ENCODE measurements at places on chromosomes 6 and 20.
A peak's percentile ranks its signal among the peaks of the same experiment; 100 is the strongest.

DNA sequence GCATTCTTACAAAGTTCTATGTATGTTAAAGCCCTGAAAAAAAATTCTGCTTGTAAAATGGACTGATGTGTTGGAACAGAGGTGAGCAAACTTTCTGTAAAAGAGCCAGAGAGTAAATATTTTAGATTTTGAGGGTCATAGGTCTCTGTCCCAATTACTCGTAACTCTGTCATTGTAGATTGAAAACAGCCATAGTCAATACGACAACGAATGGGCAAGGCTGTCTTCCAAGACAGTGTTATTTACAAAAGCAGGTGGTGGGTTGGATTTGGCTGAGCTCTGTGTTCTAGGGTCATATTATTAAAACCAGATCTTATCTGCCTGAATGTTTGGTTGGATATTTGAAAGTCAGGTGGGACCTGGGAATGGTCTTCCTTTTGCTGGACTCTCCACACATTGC lies 135.2 kb downstream of the EYA2 start:
- no peak for DNase-seq

- DNase-seq = no peak
Measured at GRCh38 chr6:170270984-170271593, 19.8 kb downstream of the DLL1 start.

DNA sequence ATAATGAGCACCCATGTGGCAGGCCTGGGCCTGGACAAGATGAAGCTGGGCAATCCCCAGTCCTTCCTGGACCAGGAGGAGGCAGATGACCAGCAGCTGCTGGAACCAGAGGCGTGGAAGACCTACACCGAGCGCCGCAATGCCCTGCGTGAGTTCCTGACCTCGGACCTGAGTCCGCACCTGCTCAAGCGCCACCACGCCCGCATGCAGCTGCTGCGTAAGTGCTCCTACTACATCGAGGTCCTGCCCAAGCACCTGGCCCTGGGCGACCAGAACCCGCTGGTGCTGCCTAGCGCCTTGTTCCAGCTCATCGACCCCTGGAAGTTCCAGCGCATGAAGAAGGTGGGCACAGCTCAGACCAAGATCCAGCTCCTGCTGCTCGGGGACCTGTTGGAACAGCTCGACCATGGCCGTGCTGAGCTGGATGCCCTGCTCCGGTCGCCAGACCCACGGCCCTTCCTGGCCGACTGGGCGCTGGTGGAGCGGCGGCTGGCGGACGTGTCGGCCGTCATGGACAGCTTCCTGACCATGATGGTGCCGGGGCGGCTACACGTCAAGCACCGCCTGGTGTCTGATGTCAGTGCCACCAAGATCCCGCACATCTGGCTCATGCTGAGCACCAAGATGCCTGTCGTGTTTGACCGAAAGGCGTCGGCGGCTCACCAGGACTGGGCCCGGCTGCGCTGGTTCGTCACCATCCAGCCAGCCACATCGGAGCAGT lies 1.9 kb downstream of the FNDC11 start:
- no peak for DNase-seq

- peak; percentile 1 for DNase-seq
Measured at GRCh38 chr6:88865275-88865674, 98.1 kb downstream of the RNGTT start.

DNA sequence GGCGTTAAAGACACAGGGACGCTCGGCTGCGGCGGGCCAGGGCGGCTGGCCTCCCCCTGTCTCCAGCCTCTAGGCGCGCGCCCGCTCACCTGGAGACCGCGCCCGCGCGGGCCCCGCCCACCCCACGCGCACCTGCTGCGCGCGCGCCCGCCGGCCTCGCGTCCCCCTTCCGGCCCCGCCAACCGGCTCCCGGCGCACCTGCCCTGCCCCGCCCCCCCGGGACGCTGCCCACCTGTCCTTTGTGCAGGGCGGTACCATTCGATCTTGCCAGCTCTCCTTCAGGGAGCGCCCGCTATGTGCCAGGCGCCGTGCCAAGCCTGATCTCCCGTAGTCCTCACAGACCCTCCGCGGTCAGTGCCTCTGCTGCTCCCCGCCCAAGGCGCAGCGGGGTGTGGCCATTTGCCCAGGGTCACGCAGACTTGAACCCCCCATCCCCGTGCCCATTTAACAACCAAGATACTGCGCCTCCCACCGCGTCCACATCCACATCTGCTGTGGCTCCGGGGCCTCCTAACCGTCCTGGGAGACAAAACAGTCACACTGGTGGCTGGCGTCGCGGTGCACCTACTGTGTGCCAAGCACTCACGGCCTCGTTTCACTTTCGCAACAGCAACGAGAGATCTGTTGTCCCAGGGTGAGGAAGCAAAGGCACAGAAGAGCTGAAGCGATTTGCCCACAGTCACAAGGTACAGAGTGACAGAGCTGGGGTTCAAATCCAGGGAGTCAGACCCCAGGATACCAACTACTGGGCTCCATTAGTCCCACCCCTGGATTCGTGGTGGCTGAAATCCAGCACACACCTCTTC lies 48.1 kb downstream of the NOL4L start:
- peak; percentile 65 for DNase-seq

DNA sequence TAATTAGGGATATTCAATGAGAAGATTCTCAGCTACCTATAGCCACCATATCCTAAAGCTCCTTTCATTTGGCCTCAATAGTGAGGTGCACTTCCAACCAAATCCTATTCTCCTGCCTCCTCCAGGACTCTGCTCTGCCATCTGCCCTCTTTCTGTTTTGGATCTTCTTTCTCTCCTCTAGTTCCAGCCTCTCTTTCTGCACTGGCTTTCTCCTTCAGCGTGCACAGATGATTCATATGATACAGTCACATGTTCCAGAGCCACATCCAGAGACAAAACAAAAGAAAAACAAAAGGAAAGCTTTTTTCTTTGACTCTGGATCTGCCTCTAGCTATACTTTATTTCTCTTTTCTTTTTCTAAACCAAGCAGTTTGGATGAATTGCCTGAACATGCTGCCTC lies 531.9 kb upstream of the MAN1A1 start:
- DNase-seq = no peak

GRCh38 chr20:6730672-6731328 lies 36.7 kb upstream of the BMP2 start:
- no peak for DNase-seq

DNA sequence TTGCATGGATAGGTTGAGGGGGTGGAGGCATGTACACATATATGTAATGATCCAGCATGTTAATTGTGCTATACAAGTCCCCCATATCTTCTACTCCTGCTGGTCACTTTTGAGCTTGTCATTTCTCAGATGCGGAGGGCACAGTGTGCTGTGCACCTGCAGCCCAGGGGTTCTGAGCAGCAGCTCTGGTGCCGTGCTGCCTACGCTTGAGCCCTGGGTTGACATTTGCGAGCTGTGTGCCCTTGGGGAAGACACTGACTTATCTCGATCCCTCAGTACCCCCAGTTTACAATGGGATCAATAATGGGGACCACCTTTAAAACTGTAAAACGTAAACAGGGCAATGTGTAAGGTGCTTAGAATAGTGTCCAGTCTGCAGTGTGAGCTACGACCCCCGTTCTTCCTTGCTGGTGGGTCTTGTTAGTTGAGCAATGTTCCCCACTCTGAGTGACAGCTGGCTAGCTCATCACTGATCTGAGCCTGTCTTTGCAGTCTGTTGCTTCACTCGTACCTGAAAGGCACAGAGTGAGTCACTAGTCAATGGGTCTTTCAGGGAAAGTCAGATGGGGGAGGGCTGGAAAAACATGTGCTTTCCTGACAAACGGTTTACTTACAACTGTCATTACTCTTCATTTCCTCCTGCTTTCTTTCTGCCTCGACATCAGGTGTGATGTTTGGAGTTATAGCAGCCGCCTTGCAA lies 91.7 kb downstream of the SLC2A10 start:
- no peak for DNase-seq

GRCh38 chr6:137412562-137412961 lies 81.6 kb downstream of the OLIG3 start:
- DNase-seq = no peak

DNA sequence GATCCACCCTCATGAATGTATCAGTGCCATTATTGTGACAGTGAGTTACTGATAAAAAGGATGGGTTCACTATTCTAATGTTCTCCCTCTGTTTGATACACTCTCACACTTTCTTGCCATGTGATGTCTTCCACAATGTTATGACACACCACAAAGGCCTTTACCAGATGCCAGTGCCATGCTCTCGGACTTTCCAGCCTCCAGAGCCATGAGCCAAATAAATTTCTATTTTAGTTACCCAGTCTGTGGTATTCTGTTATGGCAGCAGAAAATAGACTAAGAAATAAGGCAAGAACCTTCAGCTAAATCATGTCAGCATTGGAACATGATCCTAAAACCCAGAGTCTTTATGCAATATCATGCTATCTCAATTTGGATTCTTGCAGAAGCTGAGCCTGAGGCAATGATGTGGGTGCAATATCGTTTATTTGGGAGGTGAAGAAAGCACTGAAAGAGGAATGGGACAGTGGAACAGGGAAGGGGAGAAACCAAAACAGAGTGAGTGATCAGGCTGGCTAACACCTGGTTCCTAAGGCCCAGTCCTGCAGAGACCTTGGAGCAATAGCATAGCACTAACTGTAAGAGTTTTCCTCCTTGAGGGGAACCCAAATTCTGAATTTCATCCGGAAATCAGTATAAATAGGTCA lies 130.4 kb upstream of the LRFN2 start:
- no peak for DNase-seq

DNA sequence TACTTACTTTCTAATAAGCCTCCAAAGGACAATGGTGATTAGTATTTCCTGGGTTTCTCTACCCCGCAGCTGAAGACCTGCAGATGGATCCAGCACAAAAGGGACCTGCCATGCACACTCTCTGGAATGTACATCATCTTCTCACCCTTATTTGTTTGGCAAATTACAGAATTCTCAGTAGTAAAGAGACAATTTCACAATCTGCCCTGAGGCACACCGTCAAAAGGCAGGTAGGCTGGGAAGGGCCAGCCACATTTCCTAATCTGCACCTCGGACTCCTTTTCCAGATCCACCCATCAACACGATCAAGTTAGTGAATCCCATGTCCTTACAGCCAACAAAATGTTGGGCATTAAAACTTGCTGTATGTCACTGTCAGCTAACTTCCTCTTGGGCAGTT lies 4.9 kb downstream of the OVOL2 start:
- DNase-seq = no peak

GRCh38 chr20:17077030-17077429 lies 149.8 kb upstream of the PCSK2 start:
- DNase-seq = no peak

Measured in naive thymus-derived CD8-positive, alpha-beta T cell (primary cell).